Stimulated activated CD4-positive, alpha-beta T cell treated with anti-CD3 and anti-CD28 coated beads, TNF-alpha, amount 100 ng/mL, for 4 hours (primary cell): ENCODE measurements at places on chromosomes 7 and 10.
A peak's percentile ranks its signal among the peaks of the same experiment; 100 is the strongest.

DNA sequence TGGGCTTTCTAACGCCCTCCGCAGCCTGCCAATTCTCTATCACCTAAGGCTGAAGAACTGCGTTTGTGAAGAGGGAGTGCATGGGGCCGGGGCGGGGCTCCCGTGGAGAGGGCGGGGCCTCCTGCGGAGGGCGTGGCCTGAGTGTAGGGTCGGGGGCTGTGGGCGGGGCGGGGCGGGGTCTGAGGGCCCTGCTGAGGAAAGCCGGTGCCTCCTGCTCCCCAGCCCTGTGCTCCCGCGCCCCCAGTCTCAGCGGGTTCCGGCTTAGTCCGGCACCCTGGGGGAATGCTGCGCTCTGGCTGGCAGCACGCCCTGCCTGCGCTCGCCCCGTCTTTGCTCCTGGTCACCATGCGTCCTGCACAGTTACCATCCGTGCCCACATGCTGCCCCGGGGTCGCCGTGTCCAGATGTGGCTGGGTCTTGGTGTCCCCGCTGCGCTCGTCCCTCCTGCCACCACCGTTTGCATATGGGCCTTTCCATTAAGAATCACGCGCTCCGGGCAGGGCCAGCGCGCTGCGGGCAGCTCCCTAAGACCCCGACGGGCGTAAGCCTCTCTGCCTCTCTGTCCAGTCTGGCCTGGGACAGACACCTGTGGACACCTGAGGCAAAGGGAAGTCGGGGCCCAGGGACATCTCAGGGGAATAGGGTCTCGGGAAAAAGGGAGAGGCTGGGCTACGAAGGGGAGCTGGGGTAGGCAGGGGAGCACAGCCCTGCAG is 144.0 kb upstream of the RET start:
- DNase-seq, result peak; percentile 65

DNA sequence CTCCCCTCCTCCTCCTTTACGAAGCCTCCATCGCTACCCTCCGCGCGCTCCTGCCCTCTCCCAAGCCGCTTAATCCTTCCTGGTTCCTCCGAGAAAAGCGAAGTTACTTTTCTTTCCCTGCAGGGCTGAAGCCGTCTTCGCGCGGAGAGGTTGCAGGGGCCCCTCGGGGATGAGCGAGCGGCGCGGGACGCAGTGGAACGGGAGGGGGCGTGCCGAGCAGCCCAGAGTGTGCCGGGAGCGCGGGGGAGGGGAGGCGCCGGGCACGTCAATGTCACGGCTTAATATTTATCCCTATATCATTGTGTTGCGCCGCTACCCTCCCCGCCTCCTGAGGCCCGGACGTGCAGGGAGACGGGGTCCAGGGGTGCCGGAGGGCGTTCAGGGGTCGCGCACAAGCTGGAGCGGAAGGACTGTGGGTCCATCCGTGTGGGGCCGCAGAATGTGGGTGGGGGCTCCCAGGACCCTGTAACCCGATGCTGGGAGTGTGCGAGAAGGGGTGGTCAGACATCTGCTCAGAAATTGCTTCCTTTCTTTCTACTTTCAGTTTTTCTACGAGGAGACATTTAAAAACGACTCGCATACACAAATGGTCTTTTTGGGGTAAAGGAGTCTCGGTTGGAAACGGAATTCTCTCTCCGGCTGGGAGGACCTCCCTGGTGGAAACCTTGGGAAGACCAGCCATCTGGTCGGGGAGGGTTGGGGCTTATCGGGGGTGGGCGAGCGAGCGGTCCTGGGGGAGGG is 2.4 kb downstream of the CDK6 start:
- peak; percentile 71 for DNase-seq

- no peak for DNase-seq
These were observed 329.4 kb downstream of the TFEC start for GRCh38 chr7:115701141-115701540.

DNA sequence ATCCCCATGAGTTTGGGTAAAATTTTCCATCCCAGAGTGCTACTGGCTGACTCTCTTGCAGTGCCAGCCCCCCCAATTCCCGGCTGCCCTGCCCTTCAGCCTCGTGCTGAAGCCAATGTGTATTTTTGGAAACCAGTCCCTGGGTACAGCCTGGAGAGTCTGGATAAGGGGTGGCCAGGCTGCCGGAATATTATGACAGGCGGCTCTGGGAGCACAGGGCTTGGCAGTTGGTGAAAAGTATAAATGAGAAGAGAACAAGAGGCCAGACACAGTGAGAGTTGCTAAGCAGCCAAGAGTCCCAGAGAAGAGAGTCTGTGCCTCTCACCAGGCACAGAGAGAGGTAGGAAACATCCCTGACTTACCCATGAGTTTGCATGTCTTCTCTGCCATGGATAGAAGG is 53.6 kb downstream of the TMEM130 start:
- no peak for DNase-seq

- no peak for DNase-seq
These were observed 23.1 kb upstream of the SRGN start for GRCh38 chr10:69064762-69065328.

- no peak for DNase-seq
These were observed 38.8 kb upstream of the SHH start for GRCh38 chr7:155850766-155851678.
